ENCODE measurements at places on chromosomes 7 and 10. TPM values are rescaled to one million over a fixed set of nuclear protein-coding genes. Genes with fewer than 3 reads are reported as not detected.

GRCh38 chr7:47638679-47639315, 56.9 kb upstream of the TNS3 start:
- H3K27ac ChIP-seq, result no peak overlapping the region
- H3K4me3 ChIP-seq, result no peak overlapping the region
- no peaks in the 10 kb centered on the region for H3K36me3 ChIP-seq
- DNase-seq, result no peak

DNA sequence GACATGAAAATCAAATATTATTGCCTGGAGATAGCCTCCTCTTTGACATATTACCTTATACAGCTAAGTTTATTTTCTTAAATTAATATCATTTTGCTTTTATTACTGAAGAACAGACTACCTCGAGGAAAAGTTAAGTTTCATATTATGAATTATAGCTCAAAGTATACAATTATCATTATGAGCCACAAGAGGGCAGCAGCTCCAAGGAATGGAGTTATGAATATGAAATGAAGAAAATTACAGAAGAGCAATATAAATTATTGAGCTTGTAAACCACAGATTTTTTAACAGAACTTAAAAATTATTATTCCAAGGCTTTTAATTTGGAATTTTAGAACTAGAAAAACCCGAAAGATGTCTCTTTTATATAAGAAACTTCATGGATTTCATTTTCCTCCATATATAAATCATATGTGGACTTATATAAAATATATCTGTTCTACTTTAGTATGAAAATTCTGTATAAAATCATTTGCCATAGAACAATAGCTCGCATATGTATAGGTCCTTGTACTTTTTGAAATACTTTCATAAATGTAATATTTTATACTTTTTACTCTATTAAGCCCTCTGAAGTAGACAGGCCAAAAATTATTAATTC, 40.1 kb downstream of the IQUB start:
- H3K4me1 ChIP-seq, result no peaks in the 10 kb centered on the region
- DNase-seq, result peak; percentile 47
- H3K27ac ChIP-seq, result no peak overlapping the region
- peaks cover 10% of the 10 kb centered on the region for H3K27me3 ChIP-seq

GRCh38 chr10:47107007-47107747, 192.8 kb upstream of the GDF10 start:
- no peak overlapping the region for H3K27ac ChIP-seq
- no peaks in the 10 kb centered on the region for H3K36me3 ChIP-seq
- DNase-seq, result no peak
- no peaks in the 10 kb centered on the region for H3K27me3 ChIP-seq
- H3K4me1 ChIP-seq, result no peaks in the 10 kb centered on the region

GRCh38 chr10:70986623-70986950, 98.2 kb upstream of the PCBD1 start:
- H3K27me3 ChIP-seq, result no peaks in the 10 kb centered on the region
- H3K36me3 ChIP-seq, result no peaks in the 10 kb centered on the region
- H3K4me1 ChIP-seq, result peaks cover 26% of the 10 kb centered on the region
- no peak for DNase-seq

DNA sequence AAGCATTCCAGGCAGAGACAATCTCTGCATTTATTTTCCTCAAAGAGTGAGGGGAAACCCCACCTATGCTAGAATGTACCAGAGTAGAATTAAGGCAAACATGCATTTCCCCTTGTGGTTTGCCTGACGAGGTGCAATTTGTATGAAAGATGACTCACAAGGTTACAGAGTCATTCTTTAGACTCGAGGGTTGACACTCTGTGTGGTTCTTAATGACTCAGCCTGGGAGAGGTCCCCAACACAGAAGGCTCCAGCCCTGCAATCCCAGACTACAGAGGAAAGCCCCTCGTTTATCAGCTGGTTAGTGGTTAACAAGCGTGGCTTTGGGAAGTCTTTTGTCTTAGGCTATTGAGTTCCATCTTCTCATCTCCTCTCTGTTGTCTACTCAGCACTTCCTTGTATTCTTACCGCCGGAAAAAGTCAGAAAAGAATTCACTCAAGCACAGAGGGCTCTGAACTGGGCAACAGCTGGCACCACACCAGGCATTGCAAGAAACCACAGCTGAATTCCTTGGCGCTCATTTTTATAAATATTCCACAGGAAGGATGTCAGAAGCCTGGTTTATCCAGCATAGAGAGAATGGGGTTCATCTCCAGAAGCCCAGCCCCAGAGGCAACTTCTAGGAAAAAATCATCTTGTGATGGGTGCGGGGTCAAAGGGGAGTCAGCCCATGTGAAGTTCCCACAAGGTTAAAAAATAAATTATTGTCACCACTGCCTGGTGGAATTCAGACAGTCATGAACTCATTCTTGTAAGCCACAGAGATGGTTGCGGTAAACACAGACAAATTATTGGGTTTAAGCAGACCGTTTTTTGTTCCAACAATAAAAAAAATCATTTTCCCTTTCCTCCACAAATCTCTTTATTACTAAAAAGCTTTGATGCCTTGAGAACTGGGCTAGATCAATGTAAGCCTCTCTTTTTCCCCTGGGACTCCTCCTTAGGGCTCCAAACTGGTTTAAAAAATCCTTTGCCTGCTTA, 24.5 kb upstream of the SVIL start:
- H3K4me1 ChIP-seq, result peaks cover 29% of the 10 kb centered on the region
- H3K27me3 ChIP-seq, result peaks cover 4% of the 10 kb centered on the region
- peak; percentile 65 for DNase-seq
- peaks cover 36% of the 10 kb centered on the region for H3K36me3 ChIP-seq
- H3K27ac ChIP-seq, result peak overlapping the region; percentile 80
- peak overlapping the region; percentile 37 for H3K4me3 ChIP-seq

DNA sequence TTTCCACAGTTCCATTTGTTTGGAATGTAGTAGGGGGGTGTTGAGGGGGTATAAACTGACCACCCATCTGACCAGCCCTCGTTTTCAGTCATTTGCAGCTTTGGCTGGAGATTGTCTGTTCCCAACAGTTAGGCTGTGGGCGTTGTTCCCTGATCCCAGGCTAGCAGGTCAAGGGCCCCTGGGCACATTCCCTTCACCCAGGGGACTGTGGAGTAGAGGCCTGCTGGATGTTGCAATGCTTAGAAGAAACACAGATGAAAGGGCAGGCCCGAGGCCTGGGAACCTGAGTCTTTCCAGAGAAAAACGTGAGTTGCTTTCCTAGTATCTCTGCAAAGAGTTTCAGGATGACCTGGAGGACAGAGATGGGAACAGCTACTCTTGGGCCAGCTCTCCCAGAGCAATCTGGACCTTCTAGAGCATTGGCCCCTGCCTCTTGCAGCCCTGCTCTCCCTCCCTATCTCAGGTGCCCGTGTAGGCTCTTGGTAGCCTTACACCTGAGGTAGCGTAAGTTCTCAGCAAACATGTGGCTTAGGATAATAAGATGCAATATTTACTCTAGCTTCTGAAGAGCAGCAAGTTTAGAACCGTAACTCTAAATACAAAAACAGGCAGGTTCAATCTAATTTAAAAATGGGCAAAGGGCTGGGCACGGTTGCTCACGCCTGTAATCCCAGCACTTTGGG, 99.4 kb upstream of the EFCAB10 start:
- no peak overlapping the region for H3K27ac ChIP-seq
- H3K4me1 ChIP-seq, result peaks cover 40% of the 10 kb centered on the region
- H3K36me3 ChIP-seq, result peaks cover 21% of the 10 kb centered on the region
- DNase-seq, result no peak
- H3K27me3 ChIP-seq, result no peaks in the 10 kb centered on the region

DNA sequence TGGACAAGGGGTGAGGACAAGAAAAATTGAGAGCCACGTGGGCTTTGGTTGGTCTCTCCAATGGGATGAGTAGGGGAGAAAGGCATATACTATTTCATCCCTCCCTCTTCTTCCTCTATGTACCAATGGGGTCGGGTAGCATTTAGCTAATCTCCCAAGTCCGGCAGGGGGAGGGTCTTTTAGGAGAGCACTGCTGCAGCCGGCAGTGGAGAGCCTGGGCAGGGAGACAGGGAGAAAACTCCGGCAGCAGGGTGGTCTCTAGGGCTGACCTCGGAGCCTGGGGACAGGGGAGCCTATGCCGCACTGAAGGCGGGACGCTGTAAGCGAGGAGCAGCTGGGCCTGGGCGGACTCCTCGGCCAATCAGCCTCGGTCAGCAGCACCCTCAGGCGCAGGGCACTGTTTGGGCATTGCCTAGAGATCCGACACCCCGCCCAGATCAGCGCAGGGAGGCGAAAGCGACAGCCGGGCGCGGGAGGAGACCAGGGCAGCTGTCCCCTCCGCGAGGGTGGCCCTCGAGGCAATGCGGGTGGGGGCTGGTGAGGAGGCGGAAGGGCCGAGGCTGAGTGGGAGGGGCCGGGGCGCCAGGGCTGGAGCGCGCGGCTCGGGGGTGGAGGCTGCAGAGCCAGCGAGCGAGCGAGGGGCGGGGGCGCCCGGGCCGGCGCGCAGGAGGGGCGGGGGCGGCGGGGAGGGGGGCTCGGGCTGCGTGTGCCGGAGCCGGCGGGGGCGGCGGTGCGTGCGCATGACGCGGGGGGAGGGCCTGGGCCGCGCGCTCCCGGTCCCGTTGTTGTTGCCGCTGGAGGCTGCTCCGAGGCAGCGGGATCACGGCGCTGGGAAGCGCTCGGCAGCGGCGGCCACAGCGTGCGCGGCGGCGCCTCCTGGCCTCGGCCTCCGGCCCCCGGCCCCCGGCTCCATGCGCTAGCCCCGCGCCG, at the start of gene AGAP3:
Gene AGAP3 (plus strand): TSS at position 785 of the 930 bp plus-strand sequence. CDS start 267 bp downstream, outside the sequence.
- peaks cover 22% of the 10 kb centered on the region for H3K27me3 ChIP-seq
- peak; percentile 51 for DNase-seq
- peak within 1 kb of the TSS; percentile 83 for H3K27ac ChIP-seq
- peaks cover 37% of the 10 kb centered on the region for H3K4me1 ChIP-seq
- peak within 1 kb of the TSS; percentile 81 for H3K4me3 ChIP-seq

DNA sequence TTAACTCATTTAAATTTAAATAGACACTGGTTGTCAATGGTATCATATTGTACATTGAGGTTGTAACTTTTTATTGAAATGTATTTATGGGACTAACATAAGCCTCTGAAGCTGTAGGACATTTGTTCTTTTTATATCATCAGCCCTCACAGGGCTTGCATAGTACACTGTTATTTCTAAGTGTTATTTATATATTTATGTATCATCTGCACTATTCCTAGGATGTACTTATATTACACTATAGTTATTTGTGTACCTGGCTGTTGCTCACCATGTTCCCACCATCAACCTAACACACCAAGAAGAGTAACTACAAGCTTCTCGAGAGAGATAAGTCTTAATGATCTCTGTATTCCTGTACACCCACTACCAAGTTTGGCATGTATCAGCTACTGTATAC, 224.7 kb downstream of the PPP1R3A start:
- H3K27ac ChIP-seq, result no peak overlapping the region
- DNase-seq, result no peak
- H3K27me3 ChIP-seq, result no peaks in the 10 kb centered on the region
- H3K36me3 ChIP-seq, result no peaks in the 10 kb centered on the region

DNA sequence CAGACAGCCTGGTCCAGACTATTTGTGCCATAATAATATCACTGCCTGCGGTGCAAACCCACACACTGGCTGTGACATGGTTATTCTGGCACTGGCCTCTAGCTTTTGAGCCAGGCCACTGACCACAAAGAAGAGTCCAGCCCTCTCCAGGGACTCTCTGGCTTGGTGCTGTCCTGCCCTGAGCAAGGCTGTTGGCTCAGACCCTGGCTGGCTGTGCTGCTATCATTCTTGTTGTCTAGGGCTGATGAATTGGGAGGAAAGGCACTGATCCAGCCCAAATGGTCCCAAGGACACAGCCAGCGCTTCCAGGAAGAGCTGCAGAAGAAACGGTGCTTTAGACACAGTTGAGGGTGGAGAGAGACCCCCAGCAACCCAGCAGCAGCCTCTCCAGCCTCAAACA, 80.8 kb downstream of the TMEM130 start:
- H3K27ac ChIP-seq, result no peak overlapping the region
- H3K4me3 ChIP-seq, result no peak overlapping the region
- H3K36me3 ChIP-seq, result no peaks in the 10 kb centered on the region
- DNase-seq, result no peak
- H3K4me1 ChIP-seq, result no peaks in the 10 kb centered on the region
- peaks cover 2% of the 10 kb centered on the region for H3K27me3 ChIP-seq

The PITX3 gene
- not detected for total RNA-seq
